Activated T-cell treated with anti-CD3 and anti-CD28 coated beads for 4 hours (primary cell): ENCODE measurements at places on chromosomes 16 and 17.

DNA sequence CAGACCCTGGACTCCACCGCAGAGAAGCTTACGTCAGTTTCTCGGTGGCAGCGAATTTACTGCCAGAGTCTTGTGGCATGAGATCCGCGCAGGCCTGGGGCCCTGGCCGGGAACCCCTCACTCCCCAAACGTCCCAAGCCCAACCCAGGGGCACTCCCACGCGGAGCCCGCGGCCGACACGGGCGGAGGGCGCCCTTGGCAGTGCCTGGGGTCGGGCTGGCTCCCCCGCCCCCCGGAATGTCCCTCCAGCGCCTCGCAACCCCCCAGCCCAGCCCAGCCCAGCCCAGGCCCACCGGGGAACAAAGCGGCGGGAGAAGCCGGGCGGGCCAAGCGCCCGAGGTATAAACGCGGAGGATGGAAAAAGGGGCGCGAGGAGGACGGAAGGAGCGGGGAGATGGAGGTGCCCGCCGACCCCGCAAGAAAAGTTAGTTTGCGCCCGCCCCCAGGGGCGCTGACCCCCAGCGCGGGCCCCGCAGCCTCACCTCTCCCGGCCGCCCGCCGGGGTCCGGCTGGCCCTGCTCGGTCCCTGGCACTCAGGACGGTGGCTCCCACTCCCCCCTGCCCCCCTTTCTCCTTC, 330 bp downstream of the CASKIN2 start:
- DNase-seq = no peak

DNA sequence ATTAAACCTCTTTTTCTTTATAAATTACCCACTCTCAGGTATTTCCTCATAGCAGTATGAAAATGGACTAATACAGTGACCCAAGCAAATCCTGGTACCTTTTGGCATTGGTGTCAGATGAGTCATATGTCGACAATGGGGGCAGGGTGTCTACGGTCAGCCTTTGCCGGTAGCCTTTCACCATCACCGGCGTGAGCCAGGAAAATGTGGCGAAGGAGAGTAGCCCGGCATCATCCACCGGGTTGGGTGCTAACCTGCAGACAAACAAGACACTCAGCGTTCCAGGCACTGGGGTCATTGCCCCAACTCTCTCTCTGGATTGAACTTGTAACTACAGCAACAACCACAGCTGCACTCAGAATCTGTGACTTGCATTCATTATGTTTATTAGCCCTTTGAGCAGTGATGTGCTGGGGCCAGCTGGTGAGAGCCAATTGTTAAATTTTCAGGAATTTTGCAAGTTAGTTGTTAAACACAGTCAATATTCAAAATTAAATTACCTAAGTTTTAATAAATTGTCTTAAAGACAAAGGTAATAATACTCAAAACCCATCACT, 11.9 kb downstream of the ABCC12 start:
- no peak for DNase-seq

GRCh38 chr17:57898487-57899311, 48.9 kb upstream of the MRPS23 start:
- DNase-seq = no peak

GRCh38 chr17:75524970-75525805, at the start of gene LLGL2:
LLGL2 (plus strand) TSS chr17:75525697; CDS start chr17:75543427, 17,730 bp downstream.
- DNase-seq = peak; percentile 76

DNA sequence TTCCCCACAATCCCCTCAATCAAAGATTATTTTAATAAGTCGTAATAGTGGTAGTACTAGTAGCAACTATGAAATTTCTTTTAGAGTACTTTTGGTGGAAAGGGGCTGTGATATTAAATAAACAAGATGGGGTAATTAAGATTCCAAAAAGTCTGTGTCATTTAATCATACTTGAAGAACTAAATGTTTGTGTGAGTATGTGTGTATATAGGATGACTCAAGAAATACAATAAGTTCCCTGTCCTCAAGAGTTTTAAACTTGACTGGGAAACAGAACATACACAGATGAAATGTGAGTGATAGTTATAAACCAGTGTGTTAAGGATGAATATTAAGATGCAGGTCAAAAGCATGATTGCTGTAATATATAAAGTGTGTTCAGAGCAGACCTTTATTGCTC, 2.3 kb downstream of the ALDH3A2 start:
- DNase-seq = no peak

DNA sequence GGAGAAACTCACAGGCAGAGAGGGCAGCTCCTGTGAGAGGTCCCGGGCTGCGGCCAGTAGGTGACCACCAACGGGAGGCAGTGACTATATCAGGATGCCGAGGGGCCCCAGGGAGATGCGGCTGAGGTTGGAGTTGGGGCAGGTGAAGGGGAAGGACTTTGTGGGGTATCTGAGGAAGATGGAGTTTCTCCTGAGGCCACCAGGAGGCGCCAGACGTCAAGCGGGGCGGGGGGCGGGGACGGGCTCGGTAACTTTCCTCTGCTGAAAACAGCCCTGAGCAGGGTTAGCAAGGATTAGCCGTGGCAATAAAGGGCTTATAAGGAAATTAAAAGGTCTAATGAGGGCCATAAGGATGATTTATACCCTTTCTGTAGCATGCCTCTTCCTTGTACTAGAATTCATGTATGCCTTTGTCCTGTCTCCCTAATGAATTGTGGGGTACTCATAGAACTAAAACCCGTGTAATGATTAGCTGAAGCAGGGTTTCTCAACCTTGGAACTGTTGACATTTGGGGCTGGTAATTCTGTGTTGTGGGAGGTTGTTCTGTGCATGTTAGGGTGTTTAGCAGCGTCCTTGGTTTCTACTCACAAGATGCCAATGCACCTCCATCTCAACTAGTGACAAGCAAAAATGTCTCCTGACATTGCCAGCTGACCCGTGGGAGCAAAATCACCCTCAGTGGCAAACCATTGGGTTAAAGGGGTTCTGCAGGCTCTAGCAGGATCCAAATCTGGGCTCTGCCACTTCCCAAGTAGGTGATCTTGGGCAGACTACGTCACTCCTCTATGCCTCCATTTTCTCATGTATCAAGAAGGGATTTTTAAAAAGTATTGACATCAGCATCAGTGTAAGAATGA, 74.8 kb upstream of the GRIN2A start:
- DNase-seq = peak; percentile 17

- no peak for DNase-seq
These were observed 461.7 kb upstream of the HSBP1 start for GRCh38 chr16:83345846-83346640.

- DNase-seq = no peak
These were observed 63.0 kb downstream of the PPM1E start for GRCh38 chr17:58818654-58819053.

GRCh38 chr16:68859828-68860227, 16.5 kb downstream of the TANGO6 start:
- DNase-seq = no peak

DNA sequence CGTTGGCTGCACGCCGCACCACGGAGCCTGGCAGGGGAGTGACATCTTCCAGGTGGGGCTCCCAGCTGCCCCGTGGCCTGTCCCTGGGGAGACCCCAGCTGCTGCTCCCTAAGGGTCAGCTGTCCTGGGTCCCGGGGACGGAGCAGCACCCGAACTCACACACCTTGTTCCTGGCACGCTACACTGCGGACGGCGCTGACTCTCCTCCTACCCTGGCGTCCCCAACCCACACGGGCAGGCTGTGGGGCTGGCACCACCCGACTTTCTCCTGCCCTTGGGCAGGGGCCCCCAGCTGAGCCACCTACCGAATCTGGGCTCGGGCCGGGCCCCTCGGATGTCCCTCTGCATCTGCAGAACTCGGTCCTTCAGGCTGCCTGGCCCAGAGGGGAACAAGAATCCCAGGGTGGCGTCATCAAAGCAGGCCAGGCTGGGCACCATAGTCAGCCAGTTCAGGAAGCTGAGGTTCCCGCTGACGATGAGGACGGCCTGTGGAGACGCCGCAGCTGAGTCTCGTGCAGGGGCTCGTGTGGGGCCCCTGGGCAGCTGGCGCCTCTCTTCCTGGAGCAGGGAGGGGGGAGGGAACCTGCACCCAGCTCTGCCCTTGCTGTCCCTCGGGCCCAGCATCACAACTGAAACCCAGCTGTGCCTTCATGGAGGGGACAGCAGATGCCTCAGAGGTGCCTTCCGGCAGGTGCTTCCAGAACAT, 70.5 kb upstream of the GNG13 start:
- DNase-seq = no peak

DNA sequence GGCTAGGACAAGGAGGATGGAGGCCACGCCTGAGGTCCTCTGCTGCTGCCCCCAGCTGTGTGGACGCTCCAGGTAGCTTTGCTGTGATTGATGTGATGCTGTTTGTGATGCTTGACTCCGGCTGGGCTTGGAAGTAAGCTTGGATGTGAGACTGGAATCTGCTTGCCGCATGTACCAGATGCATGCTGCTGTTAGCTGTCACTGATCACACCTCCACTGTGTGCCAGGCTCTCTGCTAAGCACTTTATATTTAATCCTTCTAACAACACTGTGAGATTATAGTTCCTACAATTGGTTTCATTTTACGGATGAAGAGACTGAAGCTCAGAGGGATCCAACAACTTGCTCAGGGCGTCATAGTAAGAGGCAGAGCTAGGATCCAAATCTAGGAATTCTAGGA, 23.5 kb downstream of the SNX29 start:
- DNase-seq = no peak

- DNase-seq = no peak
These were observed 183.8 kb upstream of the CHMP6 start for GRCh38 chr17:80807882-80808281.

DNA sequence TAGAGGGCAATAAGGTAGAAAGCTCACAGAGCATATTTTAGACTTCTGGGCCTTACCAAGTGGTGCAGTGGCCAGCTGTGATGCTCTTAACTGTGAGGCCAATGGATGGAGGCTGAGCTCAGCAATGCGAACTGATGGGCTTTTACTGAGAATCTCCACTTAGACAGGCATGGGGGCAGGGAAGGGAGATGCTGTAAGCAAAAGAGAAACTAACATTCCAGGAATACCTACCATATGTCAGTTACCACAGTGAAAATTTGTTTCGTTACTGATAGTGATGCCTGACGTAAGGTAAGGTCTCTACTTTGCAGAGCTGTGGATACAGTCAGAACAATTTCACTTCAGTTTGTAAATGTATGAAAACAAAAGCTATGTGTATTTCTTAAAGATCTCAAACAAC, 250.6 kb upstream of the ZFHX3 start:
- no peak for DNase-seq

GRCh38 chr17:31392002-31392855, 754 bp downstream of the RAB11FIP4 start:
- no peak for DNase-seq

GRCh38 chr16:29911676-29912010, 11.4 kb downstream of the ASPHD1 start:
- DNase-seq = no peak

GRCh38 chr17:28385406-28385805, 13.9 kb downstream of the SARM1 start:
- no peak for DNase-seq

- no peak for DNase-seq
These were observed 52.3 kb upstream of the HNF1B start for GRCh38 chr17:37797206-37797605.

DNA sequence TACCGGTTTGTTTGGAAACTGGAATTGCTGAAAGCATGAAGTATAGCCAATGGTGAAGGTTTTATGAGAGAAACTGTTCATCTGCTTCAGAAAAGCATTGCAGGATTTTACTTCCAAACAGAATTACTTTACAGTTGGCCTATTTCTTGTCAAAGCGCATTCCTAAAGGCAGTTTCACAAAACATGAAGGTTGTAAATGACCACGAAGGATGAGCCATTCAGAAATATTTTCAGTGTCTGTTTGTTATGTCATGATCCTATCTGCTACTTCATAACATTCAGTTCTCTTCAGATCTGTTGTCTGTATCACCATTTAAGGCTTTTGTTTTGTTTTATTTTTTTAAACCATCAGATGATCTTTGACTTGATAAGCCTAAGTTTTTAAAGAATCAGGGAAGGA, 45.7 kb downstream of the AATF start:
- DNase-seq = no peak

GRCh38 chr16:12090151-12090530, 113.6 kb downstream of the SNX29 start:
- no peak for DNase-seq

DNA sequence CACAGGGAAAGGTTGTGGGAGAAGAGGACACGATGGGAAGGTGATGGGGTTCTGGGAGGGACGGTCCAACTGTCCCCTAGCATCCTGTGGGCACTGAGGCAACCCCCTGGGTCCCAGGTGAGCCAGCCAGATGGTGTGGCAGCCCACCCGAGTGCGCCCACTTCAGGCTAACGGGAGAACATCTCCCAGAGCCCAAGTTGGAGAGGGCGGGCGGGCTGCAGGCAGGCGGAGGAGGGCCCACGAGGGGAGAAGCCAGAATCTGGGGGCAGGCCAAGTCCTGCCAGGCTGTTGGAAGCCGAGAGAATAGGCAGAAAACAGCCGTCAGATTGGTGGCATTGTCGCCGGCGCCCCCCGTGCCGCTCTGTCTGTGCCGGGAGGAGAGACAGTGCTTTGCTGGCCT, 13.8 kb upstream of the ABCC3 start:
- no peak for DNase-seq
